Esophagus squamous epithelium (tissue), 5 donors: ENCODE measurements at places on chromosomes 16 and 17.

DNA sequence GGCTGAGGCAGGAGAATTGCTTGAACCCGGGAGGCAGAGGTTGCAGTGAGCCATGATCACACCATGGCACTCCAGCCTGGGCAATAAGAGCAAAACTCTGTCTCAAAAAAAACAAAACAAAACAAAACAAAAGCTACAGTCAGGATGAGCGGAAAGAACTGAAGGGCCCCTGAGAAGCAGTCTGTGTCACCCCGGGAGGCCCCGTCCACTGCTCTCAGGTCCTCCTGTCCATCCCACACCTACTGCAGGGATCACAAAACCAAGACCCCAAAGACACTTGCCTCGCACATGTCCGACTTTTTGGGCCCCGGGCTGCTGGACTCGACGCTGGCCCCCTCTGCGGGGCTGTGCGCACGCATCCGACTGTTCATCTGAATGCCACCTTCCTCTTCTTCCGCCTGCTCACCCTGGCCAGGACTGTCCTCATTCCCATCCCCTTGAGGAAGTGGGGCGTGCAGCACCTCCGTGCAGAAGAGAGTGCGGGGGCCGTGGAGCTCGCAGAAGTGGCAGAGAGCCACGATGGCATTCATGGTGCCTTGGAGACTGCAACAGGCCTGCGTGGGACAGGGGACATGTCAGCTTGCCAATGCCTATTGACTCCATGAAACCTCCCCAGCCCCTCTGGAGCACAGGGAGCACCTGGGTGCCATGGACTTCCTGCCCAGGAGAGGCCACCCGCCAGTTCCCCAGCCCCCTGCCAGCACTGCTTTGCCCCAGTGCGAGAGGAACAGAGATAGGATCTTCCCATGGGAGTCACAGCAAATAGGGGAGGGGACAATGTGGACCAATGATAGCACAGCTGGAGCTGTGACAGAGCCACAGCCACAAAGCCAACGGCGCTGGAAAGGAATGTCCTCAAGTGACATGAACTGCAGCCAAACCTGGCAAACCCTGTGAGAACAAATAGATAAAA is 9.1 kb downstream of the FLCN start:
- DNase-seq = no peak

GRCh38 chr17:71764505-71764904 is 356.3 kb upstream of the SOX9 start:
- no peak for DNase-seq

- no peak for DNase-seq
Observed at GRCh38 chr16:19417640-19418039, at the start of gene TMC5. TSS of gene TMC5 (plus strand) at chr16:19417883. CDS start at chr16:19440039, 22,156 bp downstream.

GRCh38 chr16:72129976-72130656 is 36.5 kb downstream of the DHX38 start:
- no peak for DNase-seq

- no peak for DNase-seq
Observed at GRCh38 chr17:16980813-16981731, 9.2 kb upstream of the TNFRSF13B start.

DNA sequence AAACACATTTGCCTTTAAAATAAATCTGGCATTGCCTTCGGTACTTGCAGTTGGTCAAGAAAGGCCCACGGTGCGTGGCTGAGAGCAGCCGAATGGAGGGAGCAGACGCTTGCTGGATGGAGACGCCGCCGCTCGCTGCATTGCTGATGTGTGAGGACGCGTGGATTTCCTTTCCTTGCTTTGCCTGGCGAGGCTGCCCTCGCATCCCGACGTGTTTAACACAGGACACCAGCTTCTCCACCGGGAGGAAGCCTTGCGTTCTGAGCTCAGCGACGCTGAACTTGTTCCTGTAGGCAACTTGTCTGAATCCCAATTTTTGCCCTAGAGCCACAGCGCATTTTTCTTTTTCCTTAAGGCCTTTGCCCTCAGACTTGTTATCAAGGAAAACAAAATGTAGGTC is 45.8 kb downstream of the COX4I1 start:
- no peak for DNase-seq

- no peak for DNase-seq
Observed at GRCh38 chr17:40190197-40191021, 13.1 kb downstream of the RAPGEFL1 start.

DNA sequence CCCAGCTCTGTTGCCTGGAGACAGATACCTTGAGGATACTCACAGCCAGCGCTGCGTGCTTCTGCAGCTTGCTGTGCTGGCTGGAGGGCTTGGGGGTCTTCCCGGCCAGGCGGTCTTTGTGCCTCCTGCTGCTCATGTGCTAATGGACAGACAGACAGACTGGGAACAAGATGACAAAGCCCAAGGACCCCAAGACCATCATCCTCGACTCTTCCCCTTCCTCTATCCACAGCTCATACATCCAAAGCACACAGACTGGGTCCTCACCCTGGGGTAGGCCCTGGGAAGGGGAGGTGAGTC is 7.7 kb downstream of the NKIRAS2 start:
- no peak for DNase-seq
